ENCODE measurements at places on chromosomes 13 and 19.

DNA sequence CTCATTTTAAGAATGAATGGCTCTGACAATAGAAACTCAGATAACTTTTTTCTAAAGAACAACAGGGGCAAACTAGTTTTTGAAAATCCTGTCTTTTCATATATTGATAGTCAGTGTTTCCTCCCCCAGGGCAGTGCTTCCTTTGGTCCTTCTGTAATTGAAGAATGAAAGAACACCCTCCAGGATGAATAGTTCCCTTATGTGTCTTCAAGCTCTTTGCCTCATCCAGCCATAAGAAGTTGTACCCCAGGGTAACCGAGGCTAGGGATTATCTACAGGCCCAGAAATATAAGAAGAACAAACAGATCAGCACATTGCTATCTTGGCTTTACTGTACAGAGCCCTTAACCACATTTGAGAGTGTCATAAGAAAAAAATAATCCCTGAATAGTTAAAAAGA, 12.1 kb upstream of the ERICH6B start:
- DNase-seq = no peak

GRCh38 chr19:34305221-34306083, 51.1 kb downstream of the GARRE1 start:
- no peak for DNase-seq

GRCh38 chr13:87607266-87607665, 63.9 kb upstream of the SLITRK5 start:
- DNase-seq = no peak

DNA sequence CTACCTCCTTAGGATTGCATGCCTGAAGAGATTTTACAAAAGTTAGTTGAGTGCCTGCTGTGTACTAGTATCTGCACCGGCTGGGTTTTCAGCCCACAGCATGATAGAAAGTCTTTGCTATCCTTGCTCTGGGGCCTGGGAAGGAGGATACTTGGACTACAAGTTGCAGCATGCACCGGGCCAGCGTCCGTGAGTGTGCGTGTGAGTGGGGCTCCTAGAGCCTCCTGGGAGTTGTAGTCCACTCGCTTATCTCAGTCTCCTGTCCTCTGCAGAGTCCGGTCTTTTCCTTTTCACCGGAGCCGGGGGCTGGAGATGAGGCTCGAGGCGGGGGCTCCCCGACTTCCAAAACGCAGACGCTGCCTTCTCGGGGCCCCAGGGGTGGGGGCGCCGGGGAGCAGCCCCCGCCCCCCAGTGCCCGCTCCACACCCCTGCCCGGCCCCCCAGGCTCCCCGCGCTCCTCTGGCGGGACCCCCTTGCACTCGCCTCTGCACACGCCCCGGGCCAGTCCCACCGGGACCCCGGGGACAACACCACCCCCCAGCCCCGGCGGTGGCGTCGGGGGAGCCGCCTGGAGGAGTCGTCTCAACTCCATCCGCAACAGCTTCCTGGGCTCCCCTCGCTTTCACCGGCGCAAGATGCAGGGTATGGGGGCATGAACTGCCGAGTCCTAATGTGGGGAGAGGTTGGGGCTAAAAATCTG, 20.6 kb downstream of the BRSK1 start:
- DNase-seq = no peak

- DNase-seq = no peak
These were observed 37.2 kb downstream of the COL4A2 start for GRCh38 chr13:110344320-110344719.

- no peak for DNase-seq
These were observed 46.2 kb downstream of the CACNA1A start for GRCh38 chr19:13460045-13460444.

DNA sequence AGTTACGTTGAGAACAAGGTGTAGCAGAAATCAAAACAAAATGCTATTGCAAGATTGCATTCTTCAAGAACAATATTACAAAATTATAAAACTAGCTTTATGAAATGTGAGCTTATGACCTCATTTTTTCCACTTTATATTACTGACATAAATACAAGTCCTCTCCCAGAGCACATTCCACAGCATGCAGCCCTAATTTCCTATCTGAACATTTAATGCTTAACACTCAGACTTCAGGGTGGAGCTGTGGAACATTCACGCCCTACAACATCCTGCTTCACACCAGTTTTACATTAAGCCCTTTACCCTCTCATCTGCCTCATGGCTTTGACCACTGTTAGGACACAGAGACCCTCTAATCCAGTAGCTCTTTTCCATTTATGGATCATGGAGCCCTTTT, 65.5 kb downstream of the EPSTI1 start:
- DNase-seq = no peak

- DNase-seq = peak; percentile 69
These were observed 441 bp upstream of the ZFP28 start for GRCh38 chr19:56538254-56538760.

- DNase-seq = no peak
These were observed 15.2 kb downstream of the ERFL start for GRCh38 chr19:41912899-41913537.

DNA sequence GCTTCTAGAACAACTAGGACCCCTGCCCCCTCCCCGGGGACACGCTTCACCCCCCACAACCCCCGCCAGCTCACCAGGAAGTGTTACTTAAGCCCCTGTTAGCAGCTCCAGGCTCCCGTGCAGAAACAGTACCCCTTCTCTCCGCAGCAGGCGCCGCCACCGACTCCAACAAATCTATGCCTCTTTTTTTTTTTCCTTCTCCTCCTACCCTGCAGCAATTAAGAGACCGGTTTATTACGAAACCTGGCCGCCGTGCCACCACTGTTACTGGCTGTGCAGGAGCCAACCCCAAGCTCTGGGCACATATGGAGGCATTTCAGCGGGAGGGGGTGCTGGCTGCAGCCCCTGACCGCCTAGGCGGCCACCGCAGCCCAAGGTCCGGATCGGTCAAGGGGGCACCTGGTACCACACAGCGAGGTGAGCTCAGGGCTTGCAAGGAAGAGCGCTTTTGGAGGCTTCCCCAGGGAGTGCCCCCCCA, 2.4 kb downstream of the GADD45B start:
- DNase-seq = no peak

DNA sequence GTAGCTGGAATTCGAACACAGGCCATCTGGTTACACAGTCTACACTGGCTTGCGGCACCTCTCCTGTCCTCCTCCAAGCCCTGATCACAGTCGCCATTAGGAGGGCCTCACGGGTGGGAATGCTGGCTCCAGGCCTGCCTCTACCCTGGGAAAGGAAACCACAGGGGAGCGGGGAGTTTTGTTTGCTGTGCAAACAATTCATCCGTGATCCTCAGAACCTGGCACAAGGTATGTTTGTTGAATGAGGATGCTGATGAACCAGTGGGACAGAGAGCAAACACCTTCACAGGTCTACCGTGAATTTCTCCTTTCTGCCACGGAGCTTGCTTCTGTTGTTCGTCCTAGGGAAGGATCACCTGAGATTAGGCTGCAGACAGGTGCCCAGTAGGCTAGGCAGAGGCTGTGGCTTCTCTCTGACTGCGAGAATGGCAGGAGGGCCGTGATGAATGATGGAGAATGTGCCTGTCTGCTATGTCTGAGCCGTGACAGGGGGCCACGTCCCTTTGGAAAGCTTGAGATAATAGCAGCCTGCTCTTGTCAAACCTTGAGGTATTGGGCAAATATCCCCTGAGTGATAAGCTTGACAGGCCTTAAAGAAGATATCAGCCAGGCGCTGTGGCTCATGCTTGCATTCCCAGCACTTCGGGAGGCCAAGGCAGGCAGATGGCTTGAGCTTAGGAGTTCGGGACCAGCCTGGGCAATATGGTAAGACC, 36.7 kb downstream of the PIN1 start:
- DNase-seq = no peak

DNA sequence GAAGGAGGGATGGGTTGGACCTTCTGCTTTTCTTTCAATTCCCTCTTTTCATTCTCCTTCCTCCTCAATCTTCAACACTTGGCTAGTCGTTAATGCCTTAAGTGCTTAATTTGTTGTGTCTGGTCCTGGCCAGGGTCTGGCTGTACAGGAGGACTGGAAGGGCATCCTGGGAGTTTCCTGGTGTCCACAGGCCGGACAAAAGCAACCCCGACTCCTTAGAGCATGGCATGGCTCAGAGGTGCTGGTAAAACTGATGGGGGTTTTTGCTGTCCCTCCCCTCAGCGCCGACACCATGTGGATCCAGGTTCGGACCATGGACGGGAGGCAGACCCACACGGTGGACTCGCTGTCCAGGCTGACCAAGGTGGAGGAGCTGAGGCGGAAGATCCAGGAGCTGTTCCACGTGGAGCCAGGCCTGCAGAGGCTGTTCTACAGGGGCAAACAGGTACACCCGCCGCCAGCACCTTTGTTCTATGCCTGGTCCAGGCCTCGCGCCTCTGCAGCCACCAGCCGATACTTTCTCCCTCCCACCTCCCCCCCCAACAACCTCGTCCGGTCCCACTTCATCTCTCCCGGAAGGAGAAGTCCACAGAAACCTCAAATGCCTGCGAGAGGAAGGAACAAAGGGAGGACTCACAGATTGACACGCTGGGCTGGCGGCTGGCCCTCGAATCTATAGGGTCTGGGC, 1.4 kb downstream of the UHRF1 start:
- no peak for DNase-seq

- DNase-seq = no peak
These were observed 574.4 kb upstream of the KLF12 start for GRCh38 chr13:74708629-74709028.

- peak; percentile 27 for DNase-seq
These were observed 310.9 kb downstream of the ZNF536 start for GRCh38 chr19:30682999-30683536.

- no peak for DNase-seq
These were observed 687 bp downstream of the ILF3 start for GRCh38 chr19:10654610-10655456.

DNA sequence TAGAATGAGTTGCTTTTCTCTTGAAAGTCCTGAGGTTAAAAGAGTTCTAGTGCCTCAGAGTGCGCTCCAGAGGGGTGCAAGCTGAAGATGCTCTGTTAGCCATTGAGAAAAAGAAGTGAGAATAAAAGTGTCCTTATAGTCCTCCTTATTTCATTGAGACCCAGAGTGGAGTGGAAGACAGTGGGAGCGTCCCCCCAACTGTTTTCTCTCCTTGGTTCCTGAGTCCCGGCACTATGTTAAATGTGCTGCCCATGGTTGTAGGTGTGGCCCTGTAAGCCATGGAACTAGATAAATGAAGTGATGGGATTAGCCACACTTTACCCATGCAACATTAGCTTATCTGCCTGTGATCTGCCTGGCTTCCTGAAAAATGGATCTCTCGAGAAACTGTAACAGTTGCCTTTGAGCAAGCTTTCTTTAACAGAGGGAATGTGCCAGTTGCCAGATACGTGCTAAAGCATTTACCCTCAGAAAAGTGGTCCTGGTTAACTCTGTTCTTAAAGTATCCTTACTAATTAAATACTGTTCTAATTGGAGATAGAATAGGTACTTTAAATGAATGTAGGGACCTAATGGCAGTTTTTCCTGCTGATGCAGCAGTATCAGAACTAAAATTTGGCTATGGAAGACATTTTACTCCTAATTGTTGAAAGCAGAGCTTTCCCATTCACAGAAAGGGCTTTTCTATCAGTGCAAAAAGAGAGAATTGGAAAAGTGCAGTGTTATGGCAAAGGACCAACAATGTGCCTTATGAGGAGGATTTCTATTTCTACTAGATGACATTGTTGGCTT, 21.4 kb upstream of the PSG9 start:
- no peak for DNase-seq

- DNase-seq = no peak
These were observed 664.0 kb upstream of the ARGLU1 start for GRCh38 chr13:107231944-107232343.

GRCh38 chr19:56315077-56315828, 614 bp upstream of the ZSCAN5A start:
- DNase-seq = peak; percentile 90

DNA sequence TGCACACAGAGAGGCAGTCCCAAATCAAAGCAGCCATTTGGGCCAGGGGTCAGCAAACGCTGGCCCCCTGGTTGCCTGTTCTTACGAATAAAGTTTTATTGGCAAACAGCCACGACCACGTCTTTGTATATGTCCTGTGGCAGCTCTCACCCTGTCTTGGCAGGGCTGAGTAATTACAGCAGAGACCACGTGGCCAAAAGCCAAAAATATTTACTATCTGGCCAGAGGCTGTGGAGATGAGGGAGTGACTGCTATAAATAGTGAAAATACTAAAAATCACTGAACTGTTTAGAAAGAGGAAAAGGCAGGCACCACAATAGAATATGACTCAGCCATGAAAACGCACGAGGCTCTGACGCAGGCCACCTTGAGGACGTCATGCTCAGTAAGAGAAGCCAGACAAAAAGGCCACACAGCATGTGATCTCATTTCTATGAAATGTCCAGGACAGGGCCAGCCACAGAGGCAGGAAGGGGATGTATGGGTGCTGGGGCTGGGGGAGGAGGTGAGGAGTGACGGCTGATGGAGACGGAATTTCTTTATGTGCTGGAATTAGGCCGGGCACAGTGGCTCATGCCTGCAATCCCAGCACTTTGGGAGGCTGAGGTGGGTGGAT, 29.4 kb downstream of the SMIM24 start:
- no peak for DNase-seq

DNA sequence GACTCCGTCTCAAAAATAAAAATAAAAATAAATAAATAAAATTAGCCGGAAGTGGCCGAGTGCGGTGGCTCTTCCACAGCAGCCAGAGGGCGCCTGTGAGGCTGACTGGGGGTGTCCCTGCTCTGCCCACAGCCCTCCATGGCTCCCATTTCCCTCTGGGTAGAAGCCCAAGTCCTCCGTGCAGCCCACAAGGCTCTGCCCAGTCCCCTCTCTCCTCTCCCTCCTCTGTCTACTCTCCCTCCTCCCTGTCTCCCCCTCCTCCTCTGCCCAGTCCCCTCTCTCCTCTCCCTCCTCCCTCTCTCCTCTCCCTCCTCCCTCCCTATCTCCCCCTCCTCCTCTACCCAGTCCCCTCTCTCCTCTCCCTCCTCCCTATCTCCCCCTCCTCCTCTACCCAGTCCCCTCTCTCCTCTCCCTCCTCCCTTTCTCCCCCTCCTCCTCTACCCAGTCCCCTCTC, 20.4 kb downstream of the MISP start:
- no peak for DNase-seq

- no peak for DNase-seq
These were observed 781.0 kb upstream of the ARGLU1 start for GRCh38 chr13:107348925-107349324.

GRCh38 chr13:32202268-32202667, 112.9 kb downstream of the ZAR1L start:
- no peak for DNase-seq

DNA sequence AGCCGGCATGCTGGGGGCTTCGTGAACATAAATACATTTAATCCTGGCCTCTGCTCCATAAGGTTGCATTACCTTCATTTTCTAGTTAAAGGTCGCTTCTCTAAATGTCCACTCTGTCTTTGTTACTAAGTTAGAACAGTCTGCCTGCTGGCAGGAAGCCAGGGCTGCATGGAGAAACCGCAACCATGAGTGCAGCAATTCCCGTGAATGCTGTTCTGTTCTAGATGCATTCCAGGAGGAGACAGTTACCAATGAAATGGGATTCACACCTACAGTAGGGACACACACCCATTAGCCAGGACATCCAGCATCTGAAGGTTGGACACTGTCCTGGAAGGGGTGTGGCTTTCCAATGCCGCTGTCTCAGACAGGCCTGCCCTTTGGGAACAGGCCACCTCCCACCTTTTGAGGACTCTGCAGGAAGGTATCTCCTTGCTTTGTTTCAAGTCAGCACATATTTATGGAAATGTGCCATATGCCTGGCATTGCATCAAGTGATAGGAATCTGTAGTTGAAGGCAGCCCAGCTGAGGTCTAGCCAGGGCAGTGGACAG, 129.7 kb downstream of the SLC7A1 start:
- DNase-seq = no peak

GRCh38 chr13:72970301-72970880, 88.4 kb upstream of the KLF5 start:
- DNase-seq = no peak

All from NCI-H524 treated with DMSO at 0.1 percent for 48 hours (cell line).